ENCODE measurements at places on chromosomes 4 and X.

DNA sequence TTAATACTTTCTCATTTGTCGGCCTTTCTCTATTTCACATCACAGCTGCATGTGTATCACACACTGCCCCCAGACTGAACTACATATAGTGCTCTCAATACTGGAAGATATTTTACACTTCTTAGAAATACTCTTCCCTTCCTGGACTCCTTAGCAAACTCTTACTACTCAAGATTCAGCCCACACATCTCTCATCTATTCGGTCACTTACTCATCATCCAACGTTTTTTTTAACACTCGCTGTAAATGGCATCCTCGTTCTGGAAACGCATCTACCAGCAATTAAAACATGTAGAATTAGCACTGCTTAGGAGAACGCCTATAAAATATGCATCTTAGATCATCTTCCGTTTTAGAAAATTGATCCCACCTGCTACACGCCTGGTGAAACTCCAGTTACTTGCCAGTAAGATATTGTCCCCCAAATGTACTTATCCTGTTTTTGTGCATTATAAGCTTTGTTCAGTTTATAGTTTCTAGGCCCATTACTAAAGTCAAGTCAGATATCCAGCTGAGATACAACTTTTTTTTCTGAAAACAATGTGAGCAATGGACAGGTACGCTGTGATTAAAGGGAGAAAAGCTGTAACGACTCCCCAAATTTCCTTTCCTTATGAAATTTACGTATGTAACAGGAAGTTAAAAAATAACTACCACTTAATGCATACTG is 1.0 kb downstream of the LRP2BP start:
- no peak for DNase-seq

DNA sequence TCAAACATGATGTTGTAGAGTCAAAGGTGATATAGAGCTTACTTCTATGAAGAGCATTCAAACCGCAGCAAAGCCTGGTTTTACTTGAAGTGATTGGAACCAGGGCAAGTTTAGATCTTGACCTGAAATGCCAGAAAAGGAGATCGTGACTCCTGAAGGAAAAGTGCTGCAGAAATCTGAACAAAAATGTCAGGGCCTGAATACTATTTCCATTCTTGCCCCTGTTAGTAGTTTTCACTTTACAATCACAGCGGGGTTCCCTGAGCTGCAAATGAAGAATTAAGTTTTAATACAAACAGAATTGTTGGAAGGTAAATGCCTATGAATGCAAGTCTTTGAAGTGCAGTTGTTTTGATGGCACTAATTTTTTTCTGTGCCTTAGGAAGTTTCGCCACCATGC is 4.1 kb downstream of the SLIT2 start:
- no peak for DNase-seq

- DNase-seq = no peak
These were observed 16.9 kb upstream of the ARMCX2 start for GRCh38 chrX:101676571-101676970.

- no peak for DNase-seq
These were observed 37.7 kb downstream of the HAND2 start for GRCh38 chr4:173492315-173492714.

GRCh38 chrX:125131164-125131563 is 188.5 kb upstream of the TEX13C start:
- no peak for DNase-seq
